ENCODE measurements at places on chromosomes 5 and 9.

- no peak for DNase-seq
These were observed 77.9 kb upstream of the KLF9 start for GRCh38 chr9:70492319-70492777.

DNA sequence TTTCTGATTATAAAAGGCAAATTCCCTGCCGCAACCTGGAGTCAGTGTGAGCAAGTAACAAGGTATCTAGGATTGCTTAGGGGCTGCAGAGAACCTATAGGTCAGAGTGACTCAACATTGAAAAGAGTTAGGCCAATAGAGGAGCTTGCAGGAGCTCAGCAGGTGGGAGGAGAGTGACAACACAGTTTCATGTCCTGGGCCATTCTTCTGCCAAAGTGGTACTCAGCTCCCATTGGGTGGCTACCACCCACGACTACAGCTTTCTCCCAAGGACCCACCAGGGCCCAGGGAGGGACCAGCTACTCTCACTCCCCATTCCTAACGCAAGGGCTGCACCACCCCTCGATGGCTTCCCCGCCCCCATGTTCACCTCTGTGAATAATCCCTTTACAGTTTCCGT is 86.7 kb upstream of the SPATA31C2 start:
- no peak for DNase-seq

DNA sequence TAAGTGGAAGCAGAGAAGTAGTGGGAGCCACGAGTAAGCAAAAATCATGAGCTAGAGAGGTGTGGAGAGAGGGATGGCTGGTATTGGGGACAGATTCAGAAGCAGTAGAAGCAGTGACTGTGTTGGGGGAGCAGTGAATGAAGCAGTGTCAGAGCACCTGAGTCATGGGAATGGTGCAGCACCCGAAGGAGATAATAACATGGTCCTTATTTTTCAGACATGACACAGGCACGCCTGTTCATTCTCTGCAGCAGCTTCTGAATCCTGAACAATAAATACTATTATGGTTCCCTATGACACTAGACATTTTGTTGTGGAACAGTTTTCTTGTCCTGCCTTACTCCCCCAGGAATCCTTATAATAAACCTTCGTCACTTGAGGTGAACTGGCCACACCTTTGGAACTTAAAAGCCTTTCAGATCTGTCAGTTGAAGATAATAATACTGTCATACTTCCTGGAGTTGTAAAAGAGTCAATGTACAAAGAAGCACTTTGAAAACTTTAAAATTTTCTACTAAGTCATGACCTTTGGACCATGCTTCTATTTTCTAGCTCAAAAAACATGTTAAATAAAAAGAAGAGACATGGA is 7.0 kb upstream of the RASA1 start:
- DNase-seq: no peak

DNA sequence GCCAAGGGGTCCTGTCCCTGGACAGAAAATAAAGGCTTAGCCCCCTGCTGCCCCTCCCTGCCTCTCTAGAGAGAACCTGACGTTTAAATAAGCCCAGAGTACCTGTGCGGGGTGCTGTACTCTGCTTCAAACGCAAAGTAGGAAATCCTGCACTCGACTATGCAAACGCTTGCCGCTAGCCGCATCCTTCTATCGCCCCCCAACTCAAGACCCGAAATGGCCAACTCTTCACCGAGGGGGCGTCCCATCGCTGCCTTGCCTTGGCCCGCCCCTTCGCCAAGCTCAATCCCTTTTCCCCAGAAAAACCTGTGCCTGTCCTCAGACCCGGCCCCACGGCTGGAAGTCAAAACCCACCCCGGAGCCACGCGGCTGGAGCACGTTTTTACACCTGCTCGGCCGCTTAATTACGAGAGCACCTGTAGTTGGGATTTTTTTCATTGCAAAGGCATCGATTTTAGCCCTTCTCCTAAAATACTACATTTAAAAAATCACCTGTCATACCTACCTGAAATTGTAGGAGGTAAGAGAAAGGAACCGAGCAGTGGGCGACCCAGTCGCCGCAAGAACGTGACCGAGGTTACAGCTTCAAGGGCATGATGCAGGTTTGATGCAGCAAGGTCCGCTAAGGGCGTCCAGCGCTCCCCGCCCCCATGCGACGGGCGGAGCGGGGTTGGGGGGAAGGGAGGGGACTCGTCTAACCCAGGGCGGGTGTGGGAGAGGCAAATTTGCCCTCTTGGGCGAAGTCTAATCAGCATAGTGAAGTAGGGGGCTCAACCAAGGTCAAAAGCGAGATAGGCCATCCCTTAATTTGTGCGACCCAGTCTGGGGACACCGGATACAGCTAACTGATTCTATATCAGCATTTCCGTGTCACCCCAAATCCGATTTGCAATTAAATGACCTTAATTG is 3.5 kb downstream of the ELAVL2 start:
- DNase-seq: no peak

DNA sequence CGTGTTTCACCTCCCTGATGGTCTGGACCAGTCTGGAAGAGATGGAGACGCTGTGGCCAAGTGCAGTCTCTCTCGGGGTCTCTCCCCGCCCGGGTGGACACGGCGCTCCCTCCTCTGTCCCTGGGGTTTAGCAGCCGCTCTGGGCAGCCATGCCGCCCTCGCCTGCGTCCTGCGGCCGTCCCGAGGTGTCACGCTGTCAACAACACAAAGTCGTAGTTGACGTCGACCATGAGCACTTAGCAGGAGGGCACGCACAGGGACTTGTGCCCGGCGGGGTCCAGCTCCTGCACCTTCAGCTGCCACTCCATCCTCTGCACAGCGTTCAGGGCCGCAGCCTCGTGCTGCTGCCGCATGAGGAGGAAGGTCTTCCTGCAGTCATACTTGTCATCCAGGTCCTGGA is 368.9 kb downstream of the CDH9 start:
- DNase-seq: no peak

DNA sequence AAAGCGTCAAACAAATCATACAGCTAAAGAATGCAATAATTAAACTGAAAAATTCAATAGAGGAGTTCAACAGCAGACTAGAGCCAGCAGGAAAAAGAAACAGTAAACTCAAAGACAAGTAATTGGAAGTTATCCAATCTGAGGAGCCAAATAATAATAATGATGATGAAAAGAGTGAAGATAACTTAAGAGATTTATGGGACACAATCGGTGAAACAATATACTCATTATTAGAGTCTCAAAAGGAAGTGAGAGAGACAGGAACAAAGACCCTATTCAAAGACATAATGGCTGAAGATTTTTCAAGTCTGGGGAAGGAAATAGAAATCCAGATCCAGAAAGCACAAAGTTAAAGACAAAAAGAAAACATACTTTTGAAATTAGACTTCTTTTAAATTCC is 263.9 kb upstream of the NR4A3 start:
- no peak for DNase-seq

DNA sequence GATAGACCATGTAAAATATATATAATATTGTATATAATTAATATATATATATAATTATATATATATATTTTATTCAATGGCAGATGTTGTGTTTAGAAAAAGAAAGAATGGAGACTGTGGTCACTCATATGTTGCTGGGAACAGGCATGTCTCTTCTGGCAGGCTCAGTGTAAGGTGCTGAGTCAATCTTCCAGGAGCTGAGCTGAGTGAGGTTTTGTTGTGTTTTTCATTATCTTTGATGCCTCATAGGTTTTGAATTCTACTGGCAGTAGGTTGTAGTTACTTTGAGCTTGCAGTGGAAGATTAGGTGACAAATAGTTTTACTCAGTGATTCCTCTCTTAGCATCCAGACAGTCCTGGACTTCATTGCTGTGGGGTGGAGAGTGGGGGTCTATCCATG is 561.3 kb downstream of the IRX1 start:
- DNase-seq: no peak
